Adrenal gland (tissue), 19 donors: ENCODE measurements at places on chromosomes 4 and X.
A peak's percentile ranks its signal among the peaks of the same experiment; 100 is the strongest.

- no peak for DNase-seq
Observed at GRCh38 chrX:66677430-66677829, 38.6 kb upstream of the EDA2R start.

DNA sequence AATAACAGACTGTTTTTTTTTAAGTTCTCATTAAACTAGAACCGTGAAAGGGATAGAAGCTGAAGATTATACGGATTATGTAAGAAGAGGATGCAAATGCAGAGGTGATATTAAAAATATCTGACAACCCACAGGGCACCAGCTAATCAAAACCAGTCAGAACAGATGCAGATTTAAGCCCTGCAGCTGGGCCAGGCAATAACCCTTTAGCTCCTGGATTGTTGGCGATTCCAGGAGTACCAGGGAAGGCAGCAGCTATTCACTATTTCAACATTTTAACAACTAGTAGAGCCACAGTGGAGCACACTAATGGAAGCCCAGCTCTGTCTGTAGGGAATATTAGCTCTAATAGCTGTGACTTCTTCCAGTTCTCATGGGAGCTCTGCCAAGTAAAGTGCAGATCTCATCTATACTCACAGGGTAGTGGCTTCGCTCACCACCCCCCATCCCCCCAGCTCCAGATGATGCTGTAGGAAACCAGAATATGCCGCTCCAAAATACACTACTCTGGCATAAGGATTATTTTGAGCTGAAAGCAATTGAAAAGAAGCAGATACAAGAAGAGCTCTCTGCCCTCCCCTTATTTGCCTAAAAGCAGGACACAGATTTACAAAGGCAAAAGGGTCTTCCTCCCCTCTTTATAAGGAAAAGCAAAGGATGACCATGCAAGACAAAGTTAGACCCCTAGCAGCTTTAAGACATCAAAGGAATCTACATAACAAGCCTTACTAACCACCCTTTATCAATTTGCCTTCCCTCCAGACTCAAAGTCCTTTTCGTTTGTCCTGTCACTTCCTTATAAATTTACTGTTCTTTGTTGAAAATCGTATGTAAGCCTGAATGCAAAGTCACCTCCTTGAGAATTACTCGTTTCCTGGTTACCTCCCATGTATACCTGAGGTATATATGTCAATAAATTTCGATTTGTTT is 13.7 kb downstream of the SCD5 start:
- DNase-seq = no peak

DNA sequence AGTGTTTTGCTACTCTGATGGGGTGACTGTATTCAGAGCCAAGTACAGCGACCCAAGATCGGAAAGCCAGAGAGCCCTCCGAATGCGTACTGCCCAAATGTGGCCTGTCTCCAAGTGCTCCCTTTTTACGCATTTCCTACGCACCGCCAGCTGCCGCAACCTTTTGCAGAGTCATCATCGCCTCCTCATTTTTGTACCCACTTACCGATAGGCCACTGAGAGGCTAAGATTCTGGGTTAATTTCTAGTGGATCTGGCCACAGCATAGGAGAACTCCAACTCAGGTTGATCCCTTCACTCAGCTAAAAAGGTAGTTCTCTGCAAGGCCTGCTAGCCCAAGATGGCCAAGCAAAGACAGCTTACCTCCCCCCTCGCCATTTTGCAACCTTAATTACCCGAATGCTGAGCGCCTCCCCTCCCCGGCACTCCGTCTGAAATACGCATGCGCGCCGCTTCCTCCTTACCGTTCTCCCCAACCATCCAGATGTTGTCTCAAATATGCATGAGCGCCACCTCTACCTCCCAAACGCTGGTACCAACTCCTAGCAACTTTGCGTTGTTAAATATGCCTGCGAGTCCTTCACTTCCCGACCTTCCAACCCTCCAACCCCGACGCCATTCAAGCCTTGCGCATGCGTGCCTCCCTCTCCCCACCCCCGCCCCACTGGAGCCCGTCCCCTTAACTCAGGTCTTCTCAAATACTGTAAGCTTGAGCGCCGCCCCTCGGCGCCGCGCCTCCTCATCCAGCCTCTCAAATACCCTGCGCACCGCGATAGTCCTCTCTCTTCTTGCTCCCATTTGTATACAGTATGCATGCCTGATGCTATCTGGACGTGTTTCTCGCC is 11.8 kb upstream of the ZCCHC13 start:
- peak; percentile 88 for DNase-seq

DNA sequence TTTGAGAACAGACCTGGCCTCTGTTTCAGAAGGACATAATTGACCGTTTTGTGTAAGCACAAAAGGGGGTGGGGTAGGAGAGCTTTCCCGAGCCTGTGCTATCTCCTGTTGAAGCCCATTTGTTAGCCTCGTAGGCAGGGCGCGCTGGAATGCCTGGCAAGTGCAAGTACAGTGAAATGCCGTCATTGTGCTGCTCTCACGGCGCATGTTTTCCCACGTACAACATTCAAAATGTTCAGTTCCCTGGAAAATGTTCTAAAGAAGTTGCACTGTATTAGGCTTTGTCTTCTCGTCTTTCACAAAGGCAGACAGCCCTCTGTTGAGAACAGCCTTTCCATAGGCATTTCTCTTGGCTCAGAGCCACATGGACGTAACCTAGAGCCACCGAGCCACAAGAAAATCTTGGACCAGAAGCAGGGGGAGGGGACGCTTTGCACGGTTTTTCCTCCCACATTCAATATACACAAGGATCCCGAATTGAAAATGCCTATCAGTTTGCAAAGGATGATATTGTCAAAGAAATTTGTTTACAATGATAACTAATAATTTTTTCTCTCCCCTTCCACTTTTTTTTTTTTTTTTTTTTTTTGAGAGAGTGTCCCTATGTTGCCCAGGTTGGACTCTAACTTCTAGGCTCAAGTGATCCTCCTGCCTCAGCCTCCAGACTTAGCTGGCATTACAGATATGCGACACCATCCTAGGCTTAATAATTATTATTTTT is 54.6 kb upstream of the RAPGEF2 start:
- peak; percentile 87 for DNase-seq

GRCh38 chrX:130170752-130171445 is 863 bp upstream of the RAB33A start:
- DNase-seq = peak; percentile 30

DNA sequence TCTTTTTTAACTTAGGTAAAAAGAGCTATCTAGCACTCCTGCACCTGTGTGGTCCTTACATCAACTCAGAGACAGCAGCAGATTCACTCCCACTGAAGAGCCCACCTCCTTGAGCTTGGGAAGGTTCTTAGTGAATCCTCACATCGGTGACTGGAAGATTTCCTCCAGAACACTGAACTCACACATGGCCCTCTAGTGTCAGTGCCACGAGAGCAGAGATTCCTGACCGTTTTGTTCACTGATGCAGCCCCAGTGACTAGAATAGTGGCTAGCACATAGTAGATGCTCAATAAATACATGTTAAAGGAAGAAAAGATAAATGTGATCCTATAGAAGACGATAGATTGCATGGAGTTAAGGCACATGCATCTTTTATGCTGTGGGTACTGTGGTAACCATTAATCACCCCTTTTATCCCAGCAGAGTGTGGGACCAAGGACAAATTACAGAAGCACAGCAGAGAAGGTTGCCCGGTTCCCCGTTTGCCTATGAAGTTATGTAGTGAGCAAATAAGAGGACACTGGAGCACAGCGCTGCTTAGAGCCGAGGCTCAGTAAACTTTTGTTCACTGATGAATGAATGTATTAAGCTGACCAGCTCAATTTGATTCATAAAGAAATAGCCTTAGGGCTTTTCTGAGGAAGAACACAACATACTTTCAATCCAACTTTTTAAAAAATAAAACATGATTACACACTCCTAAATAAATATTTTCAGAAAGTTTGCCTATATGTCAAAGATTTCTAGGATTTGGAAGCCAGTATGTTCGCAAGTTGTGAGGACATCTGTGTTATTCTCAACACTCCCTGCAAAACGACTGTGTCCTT is 8.7 kb downstream of the GASK1B start:
- DNase-seq = peak; percentile 52

DNA sequence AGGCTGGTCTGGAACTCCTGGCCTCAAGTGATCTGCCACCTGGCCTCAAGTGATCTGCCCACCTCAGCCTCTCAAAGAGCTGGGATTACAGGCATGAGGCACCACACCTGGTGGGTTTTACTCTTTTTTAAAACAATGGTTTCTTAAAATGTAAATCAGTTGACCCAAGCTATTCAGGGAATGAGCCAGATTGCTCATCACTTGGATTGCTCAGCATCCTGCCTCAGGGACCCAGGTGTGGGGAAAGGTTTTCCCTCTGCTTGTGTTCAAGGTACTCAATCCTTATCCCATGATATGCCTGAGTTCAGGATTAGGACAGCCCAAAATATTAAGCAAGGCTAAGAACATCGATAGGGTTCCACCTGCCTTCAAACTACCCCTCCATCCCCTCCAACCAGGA is 67.4 kb downstream of the CHRNA9 start:
- DNase-seq = no peak

DNA sequence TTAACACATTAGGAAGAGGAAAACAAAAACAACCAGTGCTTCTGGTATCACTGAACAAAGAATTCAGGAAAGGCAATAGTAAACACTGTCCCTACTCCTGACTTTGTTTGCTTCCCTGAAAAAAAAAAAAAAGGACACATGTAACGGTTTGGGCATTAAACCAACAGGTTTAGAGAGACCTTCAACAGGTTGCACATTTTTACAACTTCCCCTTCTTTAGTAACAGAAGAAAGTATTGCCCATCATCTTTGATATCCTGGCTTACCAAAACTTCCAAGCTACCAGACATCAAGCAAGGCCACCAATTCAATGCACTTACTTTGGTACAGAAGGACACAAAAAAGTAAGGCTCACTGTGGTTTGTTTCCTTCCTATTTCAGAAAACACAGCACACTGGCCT is 131.9 kb upstream of the MAP3K15 start:
- DNase-seq = no peak

DNA sequence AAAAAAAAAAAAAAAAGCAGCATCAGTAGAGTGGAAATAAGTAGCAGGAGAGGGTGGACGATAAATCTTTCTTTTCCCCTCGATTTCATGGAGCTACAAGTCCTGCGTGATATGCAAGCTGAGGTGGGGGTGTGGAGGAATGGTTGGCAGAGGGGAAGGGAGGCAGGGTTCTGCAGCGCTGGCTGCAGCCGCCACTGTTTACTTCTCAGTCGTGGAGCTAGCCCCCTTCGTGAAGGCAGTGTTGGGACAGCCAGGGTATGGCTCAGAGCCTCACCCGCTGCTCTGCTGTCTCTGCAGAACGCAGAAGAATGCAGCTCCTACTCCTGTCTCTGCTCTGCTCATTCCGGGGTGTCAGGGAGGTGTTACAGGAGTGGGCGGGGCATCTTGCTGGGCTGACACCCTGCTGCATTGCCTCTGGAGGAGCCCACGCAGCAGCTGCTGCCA is 140.6 kb downstream of the GPM6A start:
- DNase-seq = no peak

GRCh38 chr4:74157154-74157553 is 764 bp upstream of the MTHFD2L start:
- DNase-seq = peak; percentile 41

- no peak for DNase-seq
Observed at GRCh38 chr4:169099771-169100180, 89.7 kb upstream of the CBR4 start.

DNA sequence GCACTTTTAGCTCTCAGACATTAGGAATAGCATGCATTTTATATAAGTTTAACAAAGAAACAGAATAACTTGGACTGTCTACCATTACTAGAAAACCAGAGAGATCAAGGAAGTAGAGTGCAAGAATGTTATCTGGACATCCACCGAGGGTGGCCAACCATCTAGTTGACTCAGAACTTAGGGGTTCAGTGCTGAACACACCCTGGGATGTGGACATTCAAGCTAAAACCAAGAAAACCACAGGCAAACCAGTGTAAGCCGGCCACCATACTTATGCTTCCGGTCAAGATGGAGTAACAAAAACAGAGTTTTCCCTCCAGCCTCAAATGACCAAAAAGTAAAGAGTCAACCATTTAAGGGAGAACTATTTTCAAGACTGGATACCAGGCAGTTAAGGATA is 181.4 kb upstream of the MXRA5 start:
- DNase-seq = no peak

DNA sequence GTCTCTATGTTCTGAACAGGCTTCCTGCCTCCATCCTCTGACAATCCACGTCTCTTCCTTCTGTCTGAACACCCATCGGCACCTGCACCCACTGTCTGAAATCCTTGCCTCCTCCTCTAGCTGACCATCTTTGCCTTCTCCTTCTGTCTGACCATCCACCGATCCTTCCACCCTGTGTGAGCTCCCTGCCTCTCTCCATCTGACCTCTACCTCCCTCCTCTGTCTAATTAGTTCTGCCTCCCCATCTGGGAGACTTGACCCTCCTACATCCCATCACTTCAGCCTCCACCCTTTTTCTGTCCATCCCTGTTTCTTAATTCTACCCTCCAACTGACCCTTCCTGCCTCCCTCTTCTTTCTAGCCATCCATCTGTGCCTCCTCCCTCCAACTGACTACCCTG is 10.0 kb downstream of the SLC38A5 start:
- DNase-seq = no peak

DNA sequence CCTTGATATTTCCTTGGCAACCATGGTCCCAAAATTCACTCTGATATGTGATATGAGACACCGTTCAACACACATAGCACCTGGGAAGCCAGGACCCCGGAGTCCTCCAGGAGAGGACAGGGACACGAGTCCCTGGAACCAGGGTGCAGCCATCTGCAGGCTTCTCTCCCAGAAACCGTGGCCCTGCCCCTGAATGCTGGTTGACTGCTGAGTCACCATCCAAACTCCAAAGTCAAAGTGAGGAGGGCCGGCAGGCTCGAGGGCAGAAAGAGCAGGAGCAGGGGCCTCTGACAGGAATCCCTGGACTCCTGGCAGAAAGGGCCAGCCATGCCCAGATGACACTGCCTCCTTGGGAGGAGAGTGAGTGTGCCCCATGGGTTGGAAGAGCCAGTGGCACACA is 6.9 kb upstream of the PNMA6A start:
- no peak for DNase-seq

GRCh38 chr4:138291431-138291830 is 49.3 kb upstream of the SLC7A11 start:
- no peak for DNase-seq

DNA sequence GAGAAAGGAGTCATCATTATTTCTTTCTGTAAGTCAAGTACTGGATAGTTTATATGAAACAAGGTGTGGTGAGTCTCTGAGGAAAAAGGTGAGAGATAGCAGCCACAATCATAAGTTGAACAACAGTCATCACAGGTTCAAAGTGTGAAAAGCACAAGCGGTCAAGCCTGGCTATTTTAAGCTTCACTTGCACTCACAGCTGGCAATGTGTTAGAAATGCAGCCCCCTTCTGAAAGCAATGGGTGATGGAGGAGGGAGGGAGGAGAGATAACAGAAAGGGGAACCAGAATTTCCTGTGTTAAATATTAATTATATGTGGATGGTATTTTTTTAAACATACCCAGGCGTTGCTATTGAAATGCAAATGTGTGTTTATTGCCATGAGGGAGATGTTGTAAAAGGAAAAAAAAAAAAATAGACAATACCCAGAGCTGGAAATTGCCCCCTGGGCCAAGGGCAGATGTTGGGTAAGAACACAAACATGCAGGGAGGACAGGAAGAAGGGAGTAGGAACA is 26.9 kb upstream of the BMP3 start:
- no peak for DNase-seq
